ENCODE measurements at places on chromosomes 16 and 17. TPM values are rescaled to one million over a fixed set of nuclear protein-coding genes. Genes with fewer than 3 reads are reported as not detected.

- no peaks in the 10 kb centered on the region for H3K27me3 ChIP-seq
- H3K27ac ChIP-seq: no peak overlapping the region
- no peaks in the 10 kb centered on the region for H3K36me3 ChIP-seq
- no peak overlapping the region for H3K4me3 ChIP-seq
- DNase-seq: no peak
Observed at GRCh38 chr17:71441098-71441497, 679.7 kb upstream of the SOX9 start.

DNA sequence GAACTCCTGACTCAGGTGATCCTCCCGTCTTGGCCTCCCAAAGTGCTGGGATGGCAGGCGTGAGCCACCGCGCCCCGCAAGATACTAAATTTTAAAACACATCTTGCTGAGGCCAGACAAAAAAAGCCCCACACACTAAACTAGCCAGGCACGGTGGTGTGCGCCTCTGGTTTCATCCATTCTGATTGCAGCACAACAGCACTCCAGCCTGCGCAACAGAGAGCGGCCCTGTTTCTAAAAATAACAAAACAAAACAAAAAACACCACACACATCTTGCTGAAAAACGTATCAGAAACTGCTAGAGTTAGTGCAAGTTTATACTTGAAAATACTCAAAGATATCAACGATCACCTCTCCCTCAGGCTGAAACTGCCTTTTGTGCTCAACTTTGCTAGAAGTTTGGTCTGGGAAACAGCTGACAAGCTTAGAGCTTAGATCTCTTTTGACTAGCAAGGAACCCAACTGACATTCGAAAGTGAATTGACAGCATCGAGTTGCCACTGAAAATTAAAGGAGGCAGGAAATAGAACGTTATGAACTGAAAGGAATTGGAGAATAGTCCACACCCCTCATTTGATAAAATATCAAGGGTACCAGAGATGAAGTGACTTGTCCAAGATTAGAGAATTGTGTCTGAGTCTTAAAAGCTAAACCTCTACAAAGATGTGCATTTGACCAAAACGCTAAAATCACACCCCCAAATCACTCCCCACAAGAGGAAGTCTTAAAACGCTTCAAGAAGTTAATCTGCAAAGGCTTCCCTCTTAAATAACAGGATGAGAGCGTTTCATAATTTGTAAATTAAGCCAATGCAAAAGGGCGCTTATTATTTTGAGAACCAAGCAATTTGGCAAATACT is 908 bp downstream of the COG4 start:
- H3K4me1 ChIP-seq: peaks cover 18% of the 10 kb centered on the region
- peak overlapping the region; percentile 75 for H3K4me3 ChIP-seq
- H3K27me3 ChIP-seq: no peaks in the 10 kb centered on the region
- no peak for DNase-seq
- peaks cover 29% of the 10 kb centered on the region for H3K36me3 ChIP-seq

DNA sequence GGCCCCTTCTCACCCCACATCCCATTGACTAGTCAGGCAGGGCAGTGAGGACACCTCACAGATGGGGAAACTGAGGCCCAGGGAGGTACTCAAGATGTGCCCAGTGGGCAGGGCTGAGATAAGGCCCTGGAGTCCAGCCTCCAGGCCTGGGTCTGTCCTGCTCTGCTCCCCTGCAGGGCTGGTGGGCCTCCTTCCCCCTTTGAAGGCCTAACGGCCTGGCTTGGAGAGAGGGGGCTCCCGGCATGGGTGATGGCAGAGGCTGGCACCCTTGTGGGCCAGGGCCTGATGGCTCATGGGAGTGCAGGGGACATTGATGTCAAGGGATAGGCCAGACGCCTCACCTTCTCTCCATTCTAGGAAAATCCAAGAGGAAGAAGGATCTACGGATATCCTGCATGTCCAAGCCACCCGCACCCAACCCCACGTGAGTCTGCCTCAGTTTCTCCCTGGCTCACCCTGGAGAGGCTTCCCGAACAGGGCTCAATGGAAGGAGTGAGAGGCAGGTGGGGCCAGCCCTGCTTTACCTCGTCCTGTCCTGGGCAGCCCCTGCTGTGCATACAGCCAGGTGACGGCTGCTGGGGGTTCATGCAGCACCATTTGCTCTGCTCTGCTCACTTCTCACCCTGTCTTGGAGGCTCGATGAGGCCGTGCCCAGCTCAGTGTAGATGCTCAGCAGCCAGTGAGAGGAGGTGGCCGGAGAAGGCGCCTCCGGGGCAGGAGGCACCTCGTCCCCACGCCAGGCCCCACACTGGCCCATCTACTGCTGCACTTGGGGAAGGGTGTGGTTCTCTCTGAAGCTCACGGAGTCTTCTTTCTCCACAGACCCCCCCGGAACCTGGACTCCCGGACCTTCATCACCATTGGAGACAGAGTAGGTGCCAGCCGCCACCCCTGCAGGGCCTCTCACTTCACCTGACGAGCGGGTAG is 13.8 kb downstream of the MAP2K3 start:
- no peak overlapping the region for H3K27ac ChIP-seq
- DNase-seq: no peak
- H3K4me3 ChIP-seq: no peak overlapping the region
- no peaks in the 10 kb centered on the region for H3K27me3 ChIP-seq
- H3K4me1 ChIP-seq: peaks cover 4% of the 10 kb centered on the region

DNA sequence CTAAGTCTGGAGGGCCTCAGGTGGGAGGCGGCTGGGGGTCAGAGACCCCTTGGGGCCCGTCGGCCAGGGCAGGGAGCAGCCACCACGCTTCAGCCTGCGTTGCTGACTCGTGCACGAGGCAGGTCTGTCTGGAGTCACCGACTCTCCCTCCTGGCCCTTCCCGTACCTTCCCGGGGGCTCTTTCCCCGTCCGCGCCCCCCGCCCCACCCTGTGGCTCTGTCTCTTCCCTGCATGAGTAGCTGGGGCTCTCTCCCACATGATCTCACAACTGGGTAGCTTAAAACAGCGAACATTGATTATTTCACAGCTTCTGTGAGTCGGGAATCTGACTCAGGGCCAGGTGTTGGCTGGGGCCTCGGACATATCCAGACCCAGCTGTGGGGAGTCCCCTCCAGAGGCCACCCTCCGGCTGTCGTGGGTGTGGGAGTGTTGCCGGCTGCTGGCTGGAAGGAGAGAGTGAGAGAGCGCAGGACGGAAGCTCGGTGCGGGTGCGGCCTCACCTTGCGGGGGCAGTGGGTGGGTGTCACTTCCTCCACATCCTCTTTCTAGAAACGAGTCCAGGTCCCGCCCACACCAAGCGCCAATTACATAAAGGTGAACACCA is 17.3 kb downstream of the BAHCC1 start:
- DNase-seq: peak; percentile 80
- no peaks in the 10 kb centered on the region for H3K36me3 ChIP-seq
- H3K4me3 ChIP-seq: no peak overlapping the region
- peaks cover 21% of the 10 kb centered on the region for H3K4me1 ChIP-seq

GRCh38 chr17:27765353-27765752 is 35.0 kb downstream of the NOS2 start:
- H3K27me3 ChIP-seq: peaks cover 57% of the 10 kb centered on the region
- no peak for DNase-seq
- H3K36me3 ChIP-seq: no peaks in the 10 kb centered on the region
- H3K27ac ChIP-seq: no peak overlapping the region

GRCh38 chr17:51056813-51057510 is 63.7 kb downstream of the SPAG9 start:
- no peaks in the 10 kb centered on the region for H3K4me1 ChIP-seq
- peaks cover 5% of the 10 kb centered on the region for H3K36me3 ChIP-seq
- H3K4me3 ChIP-seq: no peak overlapping the region
- no peaks in the 10 kb centered on the region for H3K27me3 ChIP-seq
- peak overlapping the region; percentile 58 for H3K27ac ChIP-seq

DNA sequence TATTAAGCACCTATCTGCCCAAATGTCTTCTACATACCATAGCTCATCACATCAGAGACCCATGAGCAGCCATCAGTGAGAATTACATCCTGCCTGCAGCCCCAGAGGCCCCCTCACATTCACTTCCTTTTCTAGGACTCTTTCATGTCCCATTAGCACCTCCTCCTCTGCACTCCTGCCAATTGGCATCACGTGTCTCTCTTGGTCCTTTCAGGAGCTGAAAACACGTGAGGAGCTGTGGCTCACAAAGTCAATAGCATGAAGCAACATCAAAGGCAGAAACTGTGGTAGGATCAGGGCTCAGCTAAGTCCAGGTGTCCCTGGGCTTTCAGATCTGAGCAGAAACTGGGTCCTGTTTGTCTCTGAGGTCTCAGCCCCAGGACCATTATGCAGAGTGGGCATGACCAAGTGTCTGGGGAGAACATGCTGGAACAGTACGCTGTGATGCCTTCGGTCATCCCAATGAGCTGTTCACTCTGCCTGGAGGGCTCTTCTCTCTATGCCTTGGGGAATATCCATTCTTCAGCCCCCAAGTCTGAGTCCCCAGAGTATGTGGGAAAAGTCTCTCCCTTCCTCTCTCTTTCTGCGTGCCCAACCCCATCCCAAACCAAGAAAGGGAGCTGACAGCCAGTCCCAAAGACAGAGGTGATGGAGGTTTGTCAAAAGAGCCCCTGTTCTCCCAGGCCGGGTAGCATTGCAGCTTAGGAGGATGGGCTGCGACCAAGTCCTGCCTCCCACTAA is 457.0 kb upstream of the CDH5 start:
- no peak overlapping the region for H3K4me3 ChIP-seq
- H3K36me3 ChIP-seq: no peaks in the 10 kb centered on the region
- no peaks in the 10 kb centered on the region for H3K4me1 ChIP-seq
- no peaks in the 10 kb centered on the region for H3K27me3 ChIP-seq
- H3K27ac ChIP-seq: no peak overlapping the region

DNA sequence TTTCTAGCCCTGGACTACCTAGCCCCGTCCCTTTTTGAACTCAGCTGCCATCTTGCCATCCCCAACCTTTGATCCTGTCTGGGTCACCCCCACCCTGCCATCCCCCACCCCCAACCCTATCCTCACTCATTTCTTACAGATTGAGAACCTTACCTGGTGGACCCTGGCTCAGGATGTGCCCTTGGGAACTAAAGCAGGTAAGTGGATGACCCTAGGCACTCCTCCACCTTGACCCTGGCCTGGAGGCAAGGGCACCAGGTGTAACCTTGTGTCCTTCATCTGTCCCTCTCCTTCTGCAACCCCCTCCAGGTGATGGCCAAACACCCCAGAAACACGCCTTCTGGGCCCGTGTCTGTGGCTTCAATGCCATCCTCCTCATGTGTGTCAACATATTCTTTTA is 15.5 kb upstream of the FAM83G start:
- no peak for DNase-seq
- H3K27me3 ChIP-seq: no peaks in the 10 kb centered on the region
- H3K4me1 ChIP-seq: peaks cover 12% of the 10 kb centered on the region
- no peaks in the 10 kb centered on the region for H3K36me3 ChIP-seq
- no peak overlapping the region for H3K4me3 ChIP-seq

DNA sequence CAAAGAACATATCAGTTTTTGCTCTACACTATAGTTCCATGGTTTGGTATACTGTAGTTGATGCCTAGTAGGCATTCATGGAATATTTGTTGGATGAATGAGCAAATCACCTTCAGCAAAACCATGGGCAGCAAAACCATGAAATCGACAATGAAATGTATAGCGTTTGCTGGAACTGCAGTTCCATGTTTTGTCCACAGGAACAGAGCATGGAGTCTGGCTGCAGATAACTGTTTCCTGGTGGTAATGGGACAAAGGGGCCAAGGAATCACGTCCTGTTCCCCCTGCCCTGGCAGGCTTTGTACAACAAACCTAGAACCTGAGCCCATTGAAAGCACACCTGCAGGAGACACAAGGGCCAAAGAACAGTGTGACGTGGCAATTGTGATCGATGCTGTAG is 101.1 kb downstream of the USP31 start:
- H3K27me3 ChIP-seq: peaks cover 22% of the 10 kb centered on the region
- no peaks in the 10 kb centered on the region for H3K4me1 ChIP-seq
- H3K27ac ChIP-seq: no peak overlapping the region
- no peaks in the 10 kb centered on the region for H3K36me3 ChIP-seq
- no peak for DNase-seq
- H3K4me3 ChIP-seq: no peak overlapping the region

DNA sequence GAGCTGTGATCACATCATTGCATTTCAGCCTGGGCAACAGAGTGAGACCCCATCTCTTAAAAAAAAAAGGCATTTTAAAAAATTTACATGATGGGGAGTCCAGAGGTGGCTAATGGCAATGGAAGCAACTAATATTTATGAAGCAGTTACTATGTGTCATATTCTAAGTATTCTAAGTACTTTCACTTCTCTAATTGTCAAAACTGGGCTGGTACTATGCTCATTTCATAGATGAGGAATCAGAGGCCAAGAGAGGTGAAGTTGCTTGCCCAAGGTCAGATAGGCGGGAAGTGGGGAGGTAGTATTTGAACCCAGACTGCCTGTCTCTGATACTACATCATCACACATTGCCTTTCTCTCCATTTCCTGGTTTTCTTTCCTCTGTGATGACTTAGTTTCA is 50.7 kb downstream of the SLC5A11 start:
- H3K27me3 ChIP-seq: no peaks in the 10 kb centered on the region
- H3K4me3 ChIP-seq: no peak overlapping the region
- no peaks in the 10 kb centered on the region for H3K36me3 ChIP-seq
- H3K27ac ChIP-seq: no peak overlapping the region
- DNase-seq: no peak

DNA sequence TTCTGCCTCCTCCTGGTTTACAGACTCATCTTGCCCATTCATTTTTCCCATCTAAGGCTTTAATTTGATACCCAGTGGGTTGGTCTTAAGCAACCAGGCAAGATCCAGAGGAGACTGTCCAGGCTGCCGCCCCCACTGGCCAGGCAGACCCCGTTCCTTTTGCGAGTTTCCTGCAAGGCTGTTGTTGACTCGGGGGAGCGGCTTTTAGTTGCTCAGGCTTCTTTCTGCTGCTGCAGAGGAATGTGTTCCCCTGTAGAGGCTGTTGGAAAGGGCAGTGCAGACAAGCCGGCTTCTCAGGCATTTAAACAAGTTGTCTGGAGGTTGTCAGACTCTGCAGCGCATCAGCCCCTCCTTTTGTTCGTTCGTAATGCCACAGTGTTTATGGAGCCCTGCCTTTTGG is 231.2 kb downstream of the PRKCA start:
- no peak for DNase-seq
- no peak overlapping the region for H3K4me3 ChIP-seq

DNA sequence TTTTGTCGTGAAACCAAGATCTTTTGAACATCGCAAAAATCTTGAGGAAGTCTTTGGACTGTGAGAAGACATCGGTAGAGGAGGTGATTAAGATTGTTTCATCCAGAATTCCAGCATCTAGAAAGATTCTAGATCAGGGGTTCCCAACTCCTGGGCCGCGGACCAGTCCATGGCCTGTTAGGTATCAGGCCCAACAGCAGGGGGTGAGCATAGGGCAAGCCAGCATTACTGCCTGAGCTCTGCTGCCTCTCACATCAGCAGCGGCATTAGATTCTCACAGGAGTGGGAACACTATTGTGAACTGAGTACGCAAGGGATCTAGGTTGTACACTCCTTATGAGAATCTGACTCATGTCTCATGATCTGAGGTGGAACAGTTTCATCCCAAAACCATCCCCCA is 600.6 kb upstream of the CDH11 start:
- no peak overlapping the region for H3K27ac ChIP-seq
- H3K36me3 ChIP-seq: no peaks in the 10 kb centered on the region
- no peak overlapping the region for H3K4me3 ChIP-seq
- DNase-seq: no peak
- H3K27me3 ChIP-seq: no peaks in the 10 kb centered on the region

Gene CARD14
- not detected for total RNA-seq

Gene KRT16
- not detected for total RNA-seq

Gene RARA
- total RNA-seq: 26.2 TPM

Gene CLCN7
- total RNA-seq: 97.0 TPM

Gene FOXN1
- total RNA-seq: not detected

Gene MYLK3
- 10.7 TPM for total RNA-seq

Gene CD300LB
- total RNA-seq: not detected

Gene SLC6A2
- not detected for total RNA-seq
